ENCODE measurements at places on chromosomes 7 and 10.

DNA sequence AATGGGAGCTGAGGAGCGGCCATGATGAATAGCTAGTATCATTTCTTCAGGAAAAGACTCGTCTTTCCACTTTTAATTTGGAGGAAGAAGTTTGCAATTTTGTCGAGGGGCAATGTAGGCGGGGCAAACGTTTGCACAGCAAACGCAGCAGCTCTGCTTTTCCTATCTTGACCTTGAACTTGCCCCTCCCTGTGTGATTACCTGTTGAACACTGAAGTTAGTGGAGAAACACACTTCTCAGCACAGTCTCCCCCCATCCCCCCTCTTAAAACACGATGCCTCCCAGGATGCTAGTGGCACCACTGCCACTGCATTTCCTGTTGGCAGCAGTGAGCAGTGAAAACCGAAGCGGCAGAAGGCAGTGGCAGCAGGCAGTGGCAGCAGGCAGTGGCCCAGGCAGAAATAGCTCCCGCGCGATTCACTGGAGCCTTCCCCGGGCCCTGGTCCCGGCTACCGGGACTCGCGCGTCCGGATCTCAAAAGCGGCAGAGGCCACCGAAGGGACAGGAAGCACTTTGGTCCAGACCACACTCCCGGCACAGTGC lies at the start of gene EPDR1:
EPDR1 (plus strand) TSS at position 336 of the 544 bp plus-strand sequence. CDS start 300 bp downstream, outside the sequence.
- DNase-seq = no peak

DNA sequence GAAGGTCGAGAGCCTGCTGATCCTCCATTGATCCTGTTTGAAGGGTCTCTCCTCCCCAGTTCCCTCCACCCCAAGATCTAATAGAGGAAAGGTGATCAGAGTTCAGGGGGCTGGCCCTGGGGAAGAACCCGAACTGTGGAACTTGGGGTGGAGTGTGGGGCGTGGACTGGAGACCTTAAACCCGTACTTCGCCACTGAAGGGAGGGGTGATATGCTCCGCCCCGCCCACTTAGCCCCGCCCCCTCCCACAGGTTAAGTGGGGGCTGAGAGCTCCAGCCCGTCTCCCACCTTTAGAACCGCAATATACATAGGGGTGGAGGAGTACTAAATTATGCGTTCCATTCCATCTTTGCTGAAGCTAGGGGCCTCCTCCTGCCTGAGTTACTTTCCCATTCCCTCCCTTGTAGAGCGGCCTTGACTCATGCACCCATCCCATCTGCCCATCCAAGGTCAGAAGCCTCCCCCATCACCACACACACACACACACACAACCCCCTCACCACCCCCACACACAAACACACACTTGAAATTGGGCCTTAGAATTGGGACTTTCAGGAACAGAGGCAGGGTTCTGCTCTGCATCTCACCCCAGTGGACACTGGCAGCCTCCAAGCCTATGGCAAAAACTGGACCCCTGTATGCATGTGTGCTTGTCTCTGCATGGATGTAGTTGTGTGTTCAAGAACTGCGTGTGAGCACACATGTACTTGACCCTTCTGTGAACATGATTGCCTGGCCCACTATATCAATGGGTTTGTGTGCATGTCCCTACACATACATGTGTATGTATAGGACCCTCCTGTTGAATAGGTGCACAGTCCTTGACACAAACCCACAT lies 991 bp downstream of the SEMA4G start:
- DNase-seq = no peak

GRCh38 chr7:151796091-151796870 lies 80.6 kb downstream of the PRKAG2 start:
- no peak for DNase-seq

DNA sequence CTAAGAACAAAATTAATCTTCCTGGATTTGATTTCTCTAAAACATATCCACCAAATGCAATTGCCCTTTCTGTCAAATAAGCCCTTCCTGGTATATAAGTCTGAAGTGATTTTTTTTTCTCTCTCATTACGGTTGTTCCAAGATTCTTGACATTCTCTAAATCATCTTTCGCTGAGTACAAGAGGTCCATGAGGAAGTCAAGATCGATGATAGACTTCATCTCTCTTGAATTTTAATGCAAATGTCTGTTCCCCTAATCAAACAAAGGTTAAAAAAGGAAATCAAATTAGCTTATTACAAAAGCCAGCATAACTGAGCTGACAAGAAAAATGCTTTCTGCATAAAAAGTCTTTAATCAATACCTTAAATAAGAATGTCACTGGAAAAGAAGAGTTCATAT lies 77.4 kb upstream of the ITGB1 start:
- DNase-seq = no peak

DNA sequence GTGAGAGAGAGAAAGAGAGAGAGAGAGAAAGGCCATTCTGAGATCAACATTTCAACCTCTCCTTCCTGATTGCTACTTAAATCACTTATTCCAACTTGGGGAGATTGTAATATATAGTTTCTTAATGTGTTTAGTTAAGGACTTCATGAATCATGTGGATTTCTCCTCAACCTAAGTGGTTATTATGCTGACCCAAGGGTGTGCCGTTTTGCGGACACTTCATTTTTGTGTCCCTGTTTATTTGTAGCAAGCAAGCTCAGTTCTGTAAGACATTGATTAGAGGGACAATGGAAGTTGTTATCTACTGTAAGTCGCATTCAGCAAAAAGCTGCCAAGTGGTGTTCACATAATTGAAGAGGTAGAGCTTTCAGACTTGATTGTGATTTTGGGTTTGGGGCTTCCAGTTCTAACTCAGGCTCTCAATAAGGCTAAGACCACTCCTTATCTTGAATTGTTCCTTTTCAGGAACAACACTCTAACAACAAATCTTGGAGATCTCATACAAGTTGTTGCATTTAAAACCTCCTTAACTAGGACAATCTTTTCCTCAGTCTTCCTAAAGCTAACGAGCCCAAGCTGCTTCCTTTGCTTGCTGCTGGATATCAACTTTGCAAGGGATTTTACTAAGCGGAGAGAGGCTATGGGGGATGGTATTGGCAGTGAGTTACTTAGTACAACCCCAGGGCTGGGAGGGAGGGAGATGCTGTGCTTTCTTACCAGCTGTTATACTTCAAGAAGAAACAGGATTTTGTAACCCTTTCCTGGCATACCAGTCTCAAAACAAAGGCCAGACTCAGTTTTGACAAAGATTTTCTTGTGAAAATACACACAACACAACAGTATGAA lies 19.8 kb upstream of the COL1A2 start:
- DNase-seq = no peak

- no peak for DNase-seq
Measured at GRCh38 chr7:25565002-25565401, 336.7 kb upstream of the NPVF start.
